ENCODE measurements at places on chromosomes 3 and 15.

GRCh38 chr15:59020322-59020721 lies 32.9 kb downstream of the RNF111 start:
- DNase-seq = no peak

DNA sequence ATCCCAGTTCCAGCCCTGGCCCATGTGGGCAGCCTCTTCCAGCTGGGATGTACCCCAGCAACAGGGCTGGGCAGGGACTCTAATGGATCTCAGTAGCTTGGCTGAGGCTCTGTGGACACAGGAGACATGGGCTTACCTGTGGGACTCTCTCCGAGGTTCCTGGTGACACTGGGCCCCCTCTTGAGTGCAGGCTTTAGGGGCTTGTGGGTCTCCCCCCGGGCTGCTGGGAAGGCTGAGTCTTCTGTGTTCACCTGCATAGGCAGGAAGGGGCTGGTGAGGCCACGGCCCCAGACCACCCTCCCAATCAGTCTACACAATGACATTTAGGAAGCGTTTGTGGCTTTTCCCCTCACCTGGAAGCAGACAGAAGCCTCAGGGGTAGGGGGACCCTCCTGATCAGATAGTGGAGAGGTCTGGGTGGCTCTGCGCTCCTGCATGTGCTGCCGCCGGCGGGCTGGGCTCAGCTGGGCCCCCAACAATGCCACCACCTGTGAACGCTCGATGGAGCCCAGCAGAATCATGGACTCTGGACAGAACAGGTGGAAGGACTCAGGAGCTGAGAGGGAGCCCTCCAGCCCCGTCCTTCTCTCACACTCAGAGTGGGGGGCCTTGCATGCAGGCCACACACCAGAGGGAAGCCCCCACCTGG lies 8.4 kb downstream of the CLCN2 start:
- DNase-seq = no peak

DNA sequence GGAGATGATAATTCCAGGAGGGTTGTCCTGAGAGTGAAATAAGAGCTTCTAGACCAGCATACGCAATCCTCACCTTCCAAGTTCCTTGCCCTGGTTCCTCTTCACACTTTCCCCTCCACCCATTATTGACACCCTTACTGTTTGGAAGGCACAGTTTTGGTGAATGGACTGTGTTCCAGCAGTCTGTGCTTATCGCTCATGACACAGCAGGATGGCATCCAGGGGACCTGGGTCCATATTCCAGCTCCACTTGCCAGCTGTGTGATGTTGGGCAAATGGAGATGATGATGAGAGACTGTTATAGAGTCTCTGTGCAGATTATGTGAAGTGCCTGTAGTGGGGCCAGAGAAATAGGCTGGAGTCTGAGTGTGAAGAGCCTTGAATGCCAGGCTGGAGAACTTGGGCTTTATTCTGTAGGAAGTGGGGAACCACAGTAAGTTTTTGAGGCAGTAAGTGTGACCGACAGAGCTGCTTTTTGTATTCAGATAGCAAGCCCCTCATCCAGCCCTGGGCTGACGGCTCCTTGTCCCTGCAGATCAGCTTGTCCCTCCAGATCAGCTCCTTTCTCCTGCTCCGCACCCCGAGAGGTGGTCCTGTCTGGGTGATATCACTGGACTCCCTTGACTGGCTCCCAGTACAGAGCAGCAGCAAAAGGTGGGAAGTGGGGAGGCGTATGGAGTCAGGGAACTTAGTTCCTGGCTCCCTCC lies 8.1 kb downstream of the KBTBD13 start:
- DNase-seq = no peak

DNA sequence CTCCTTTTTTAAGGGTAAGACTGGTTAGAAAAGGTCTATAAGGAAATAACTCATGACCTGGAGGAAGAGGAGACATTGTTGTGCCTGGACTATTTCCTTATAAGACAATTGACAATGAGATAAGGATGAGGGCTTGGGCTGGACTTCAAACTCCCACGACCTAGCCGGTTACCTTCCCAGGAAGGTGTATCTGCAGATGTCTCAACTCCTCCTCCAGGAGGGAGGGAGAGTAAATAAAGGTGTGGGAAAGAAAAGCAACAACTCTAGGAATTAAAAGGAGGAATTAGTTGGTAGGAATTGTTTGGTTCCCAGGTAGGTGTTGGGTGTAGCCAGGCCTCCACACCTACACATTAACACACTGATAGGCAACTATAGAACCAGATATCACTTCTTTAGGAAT lies 97.8 kb upstream of the TBL1XR1 start:
- no peak for DNase-seq

DNA sequence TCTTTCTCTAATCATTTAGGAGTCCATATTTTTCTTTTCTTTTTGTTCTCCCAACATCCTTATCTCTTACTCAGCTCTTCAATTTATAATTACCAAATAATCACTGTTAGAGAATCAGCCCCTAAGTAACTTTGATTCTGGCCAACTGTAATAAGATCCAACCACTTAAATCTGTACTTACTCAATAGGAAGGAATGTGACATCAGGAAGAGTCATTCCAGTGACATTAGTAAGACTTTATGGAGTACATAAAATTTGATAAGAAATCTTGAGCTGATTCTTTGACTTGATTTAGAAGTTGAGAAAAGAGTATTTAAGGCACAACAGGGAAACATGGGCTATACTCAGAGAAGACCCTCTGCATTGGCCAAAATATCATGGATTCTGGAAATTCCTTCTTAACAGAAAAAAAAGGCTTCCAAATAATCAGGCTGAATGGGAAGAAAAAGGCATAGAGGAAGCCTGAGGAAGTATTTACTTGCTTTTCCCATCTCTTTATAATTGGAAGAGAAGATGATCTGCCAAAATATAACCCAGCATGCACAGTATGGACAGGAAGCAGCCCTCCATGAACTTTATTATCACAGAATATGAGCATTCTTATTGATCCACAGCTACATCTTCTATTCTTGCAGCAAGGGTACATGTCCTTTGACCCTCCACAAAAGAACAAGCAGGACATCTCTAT lies 289.7 kb upstream of the TPRG1 start:
- DNase-seq = no peak

DNA sequence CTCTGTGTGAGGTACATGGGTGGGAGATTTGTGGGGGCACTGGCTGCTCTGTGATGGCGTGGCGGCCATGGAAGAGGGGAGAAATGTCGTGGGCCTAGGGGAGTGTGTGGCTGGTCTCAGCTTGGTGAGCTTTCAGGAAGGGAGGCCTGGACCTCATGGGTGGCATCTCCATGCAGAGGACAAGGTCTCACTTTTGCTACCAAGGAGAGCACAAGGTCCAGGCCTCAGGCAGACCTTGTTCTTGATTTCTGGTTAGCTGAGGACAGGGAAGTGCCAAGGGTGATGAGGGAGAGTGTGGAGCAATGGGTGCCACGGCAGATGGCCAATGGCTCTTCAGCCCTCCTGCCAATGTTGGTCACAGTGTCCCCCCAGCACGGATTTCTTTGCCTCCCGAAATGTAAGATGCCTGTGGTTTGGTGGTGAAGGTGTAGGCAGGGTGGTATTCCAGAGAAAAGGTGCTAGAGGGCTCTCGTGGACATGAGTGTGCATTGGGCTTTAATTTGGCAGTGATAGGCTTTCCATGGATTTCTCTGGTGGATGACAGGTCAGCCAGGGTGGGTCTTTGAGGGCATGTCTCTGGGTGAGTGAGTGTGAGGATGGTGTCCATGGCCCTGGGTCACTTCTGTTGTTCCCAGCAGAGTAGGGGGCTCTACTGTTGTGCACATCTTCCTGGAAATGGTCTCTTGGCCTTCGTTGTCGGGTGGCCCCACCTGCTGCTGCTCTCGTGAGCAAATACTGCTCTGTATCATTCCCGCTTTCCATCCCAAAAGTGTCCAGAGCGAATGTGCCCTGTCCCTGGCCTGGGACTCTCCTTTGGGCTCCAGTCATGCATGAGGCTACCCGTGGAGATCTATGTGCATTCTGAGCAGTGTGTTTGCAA lies 108.0 kb downstream of the SNRPN start:
- no peak for DNase-seq

GRCh38 chr3:53493963-53494791 lies at the start of gene CACNA1D:
Gene CACNA1D, plus strand, starts transcription at chr3:53494611. Its CDS starts 556 bp downstream, at chr3:53495167.
- DNase-seq = no peak

DNA sequence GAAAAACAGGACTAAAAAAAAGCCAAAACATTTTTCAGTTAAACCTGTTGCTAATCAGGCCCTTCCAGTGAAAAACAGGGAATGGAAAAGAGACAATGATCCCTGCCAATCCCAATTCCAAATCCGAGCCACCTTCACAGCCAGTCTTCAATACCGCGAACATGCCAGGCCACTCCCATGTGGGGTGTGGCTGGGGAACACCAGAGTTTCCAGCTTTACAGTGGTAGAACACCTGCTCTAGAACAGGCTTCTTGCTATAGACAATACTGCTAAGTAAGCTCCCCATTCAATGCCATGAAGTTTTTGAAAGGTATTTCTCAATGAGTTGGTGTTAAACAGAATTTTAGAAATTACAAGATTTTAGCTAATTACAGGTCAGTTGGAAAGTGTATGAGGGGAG lies 228.3 kb downstream of the ATP8B4 start:
- no peak for DNase-seq

DNA sequence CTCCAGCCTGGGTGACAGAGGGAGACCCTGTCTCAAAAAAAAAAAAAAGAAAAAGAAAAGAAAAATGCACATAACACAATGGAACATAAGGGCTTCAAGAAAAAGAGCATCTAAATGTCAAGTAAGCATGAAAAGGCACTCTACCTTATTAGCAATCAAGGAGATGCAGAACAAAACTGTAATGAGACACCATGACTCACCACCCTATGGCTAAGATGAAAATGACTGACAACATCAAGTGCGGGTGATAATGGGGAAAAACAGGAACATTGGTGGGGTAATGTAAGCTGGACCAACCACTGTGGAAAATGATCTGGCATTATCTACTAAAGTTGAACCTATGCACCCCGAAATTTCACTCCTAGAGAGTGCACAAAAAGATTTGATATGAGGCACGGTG lies 19.6 kb upstream of the NSMCE3 start:
- no peak for DNase-seq

- no peak for DNase-seq
Observed at GRCh38 chr3:27910456-27910855, 188.3 kb upstream of the EOMES start.

DNA sequence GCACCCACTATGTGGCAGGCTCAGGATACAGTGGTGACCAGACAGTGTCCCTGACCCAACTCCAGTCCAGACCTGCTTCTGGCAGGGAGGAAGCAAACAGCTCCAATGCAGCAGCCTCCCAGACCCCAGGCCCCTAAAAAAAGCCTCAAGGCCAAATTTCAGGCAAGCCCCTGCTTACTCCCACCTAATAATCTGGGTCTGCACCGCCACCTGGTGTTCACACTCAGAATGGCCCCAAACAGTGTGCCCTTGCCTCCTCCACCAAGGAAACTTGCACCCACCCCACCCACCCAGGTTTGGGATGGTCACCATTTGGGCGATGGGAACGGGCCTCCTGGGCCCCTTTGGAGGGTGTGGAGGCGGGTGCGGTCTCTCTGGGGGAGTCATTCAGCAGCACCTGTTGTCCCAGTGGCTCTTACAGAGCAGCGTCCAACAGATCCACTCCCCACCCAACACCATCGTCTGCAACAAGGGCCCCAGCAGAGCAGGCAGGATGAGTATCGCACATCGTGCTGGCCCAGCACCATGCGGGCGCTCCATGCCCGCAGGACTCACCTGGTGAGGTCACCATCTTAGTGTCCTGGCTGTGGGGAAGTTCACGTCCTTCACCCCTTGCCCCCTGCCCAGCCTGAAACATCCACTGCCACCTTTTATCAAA lies 17.3 kb downstream of the C3orf18 start:
- DNase-seq = no peak

DNA sequence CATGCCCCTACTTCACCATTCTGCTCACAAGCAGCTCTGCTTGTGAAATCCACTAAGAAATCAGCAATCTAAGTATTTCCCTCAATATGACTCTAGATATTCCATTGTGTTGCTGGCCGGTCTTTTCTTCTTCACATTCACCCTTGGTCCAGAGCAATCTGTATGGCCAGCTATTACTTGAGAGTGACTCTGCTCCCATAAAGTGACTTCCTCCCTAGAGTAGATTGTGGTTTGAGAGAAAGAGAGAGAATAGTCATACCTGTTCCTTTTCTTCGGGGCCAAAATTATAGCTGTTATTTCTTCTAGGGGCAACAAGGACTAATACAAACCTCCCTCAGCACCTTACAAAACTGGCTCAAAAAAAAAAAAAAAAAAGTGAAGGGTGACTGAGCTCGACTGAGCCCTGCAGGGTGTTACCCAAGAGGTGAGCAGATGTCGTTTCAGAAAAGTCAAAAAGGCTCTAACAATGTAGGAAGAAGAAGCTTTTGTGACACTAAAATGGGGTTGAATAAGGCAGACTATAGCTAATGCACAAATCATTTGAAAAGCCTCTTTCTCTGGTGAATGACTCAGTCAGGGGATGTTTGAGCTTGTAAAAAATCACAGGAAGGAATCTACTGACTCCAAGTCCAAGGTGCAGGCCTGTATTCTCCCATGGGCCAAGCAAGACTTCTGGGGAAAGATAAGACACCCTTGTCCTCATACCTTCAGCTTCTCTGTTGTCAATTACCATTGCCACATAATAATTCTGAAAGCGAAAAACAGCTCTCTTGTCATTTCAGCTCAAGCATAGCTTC lies 161.0 kb upstream of the SLC24A5 start:
- DNase-seq = no peak

DNA sequence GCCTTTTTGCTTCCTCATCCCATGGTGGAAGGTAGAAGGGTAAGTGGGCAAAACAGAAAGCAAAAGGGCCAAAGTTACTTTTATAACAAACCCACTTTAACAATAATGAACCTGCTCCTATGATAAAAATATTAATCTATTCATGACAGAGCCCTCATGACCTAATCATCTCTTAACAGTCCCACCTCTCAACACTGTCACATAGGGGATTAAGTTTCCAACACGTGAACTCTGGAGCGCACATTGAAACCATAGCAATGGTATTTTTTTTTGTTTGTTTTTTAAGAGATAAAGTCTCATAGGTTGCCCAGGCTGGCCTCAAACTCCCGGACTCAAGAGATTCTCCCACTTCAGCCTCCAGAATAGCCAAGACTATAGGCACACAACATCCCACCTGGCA lies 30.7 kb downstream of the KATNBL1 start:
- no peak for DNase-seq

- peak; percentile 71 for DNase-seq
Observed at GRCh38 chr3:157081626-157082210, 78.2 kb downstream of the CCNL1 start.

Data from stimulated activated CD4-positive, alpha-beta T cell treated with anti-CD3 and anti-CD28 coated beads, Interleukin-15, amount 100 ng/mL, for 1 hour (primary cell).